ENCODE measurements at places on chromosomes 7 and 10. TPM values are rescaled to one million over a fixed set of nuclear protein-coding genes. Genes with fewer than 3 reads are reported as not detected.

Gene EGR2
- total RNA-seq, result 1.6 TPM

Gene PAPOLB
- 0.06 TPM for total RNA-seq

DNA sequence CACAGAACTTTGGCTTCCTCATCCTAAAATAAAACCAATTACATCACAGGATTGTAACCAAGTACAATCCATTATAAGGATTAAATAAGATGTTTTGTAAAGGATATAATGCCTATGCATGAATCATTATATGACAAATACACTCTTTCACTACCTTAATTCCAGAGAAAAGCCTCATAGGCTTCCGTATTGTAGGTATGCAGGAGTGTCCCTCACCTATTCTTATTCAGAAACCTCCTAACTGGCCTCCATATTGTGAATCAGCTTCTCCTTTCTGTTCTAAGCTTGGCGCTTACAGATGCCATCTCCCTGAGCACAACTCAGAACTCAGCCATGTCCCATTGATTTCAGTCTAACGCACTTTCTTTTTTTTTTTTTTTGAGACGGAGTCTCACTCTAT is 69.6 kb upstream of the CAPZA2 start:
- no peaks in the 10 kb centered on the region for H3K36me3 ChIP-seq
- H3K27ac ChIP-seq, result no peak overlapping the region
- no peak for DNase-seq
- H3K4me1 ChIP-seq, result no peaks in the 10 kb centered on the region

GRCh38 chr10:133324857-133325260 is 11.8 kb downstream of the CALY start:
- DNase-seq, result peak; percentile 85
- peaks cover 9% of the 10 kb centered on the region for H3K4me1 ChIP-seq
- peaks cover 26% of the 10 kb centered on the region for H3K27me3 ChIP-seq
- no peaks in the 10 kb centered on the region for H3K36me3 ChIP-seq
- H3K4me3 ChIP-seq, result no peak overlapping the region

GRCh38 chr7:80379034-80379982 is 132.6 kb downstream of the GNAT3 start:
- H3K4me3 ChIP-seq, result no peak overlapping the region
- peaks cover 6% of the 10 kb centered on the region for H3K4me1 ChIP-seq
- H3K27me3 ChIP-seq, result no peaks in the 10 kb centered on the region
- H3K27ac ChIP-seq, result no peak overlapping the region
- no peak for DNase-seq

- no peaks in the 10 kb centered on the region for H3K4me1 ChIP-seq
- no peak for DNase-seq
- no peaks in the 10 kb centered on the region for H3K36me3 ChIP-seq
- no peaks in the 10 kb centered on the region for H3K27me3 ChIP-seq
- H3K27ac ChIP-seq, result no peak overlapping the region
- H3K4me3 ChIP-seq, result no peak overlapping the region
Observed at GRCh38 chr10:123788981-123789380, 102.6 kb downstream of the CPXM2 start.

Gene NANOS1
- total RNA-seq, result 1.1 TPM

GRCh38 chr10:878333-878759 is 53.2 kb downstream of the LARP4B start:
- no peaks in the 10 kb centered on the region for H3K27me3 ChIP-seq
- H3K4me3 ChIP-seq, result no peak overlapping the region
- no peaks in the 10 kb centered on the region for H3K36me3 ChIP-seq
- no peaks in the 10 kb centered on the region for H3K4me1 ChIP-seq

DNA sequence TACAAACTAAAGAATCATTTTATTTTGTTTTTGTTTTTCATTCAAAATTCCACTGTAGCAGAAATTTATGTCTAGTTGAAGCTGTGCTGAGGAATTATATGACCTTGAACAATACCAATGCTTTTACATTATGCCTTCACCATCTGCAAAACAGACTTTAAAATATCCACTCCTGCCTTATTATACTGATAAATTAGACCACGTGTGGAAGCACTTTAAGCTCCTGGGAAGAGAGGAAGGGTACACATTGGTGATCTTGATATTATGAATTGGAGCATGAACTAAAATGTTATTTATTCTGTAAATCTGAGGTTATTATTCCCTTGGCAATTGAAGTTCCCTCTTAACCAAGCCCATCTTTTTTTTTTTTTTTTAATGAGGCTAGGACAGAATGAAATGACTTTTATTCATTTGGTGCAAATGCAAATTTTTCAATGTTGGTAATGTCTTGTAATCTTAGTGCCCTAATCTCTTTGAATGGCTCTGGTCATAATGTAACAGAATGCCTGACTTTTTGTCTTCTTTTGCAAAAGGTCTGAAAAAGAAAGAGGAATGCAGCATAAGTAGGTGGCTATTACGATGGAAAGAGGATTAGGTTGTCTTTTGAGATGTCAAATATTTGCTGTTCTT is 139.9 kb upstream of the COBL start:
- H3K4me3 ChIP-seq, result no peak overlapping the region
- H3K4me1 ChIP-seq, result no peaks in the 10 kb centered on the region
- H3K27me3 ChIP-seq, result no peaks in the 10 kb centered on the region
- H3K36me3 ChIP-seq, result no peaks in the 10 kb centered on the region
- H3K27ac ChIP-seq, result no peak overlapping the region

Gene IRF5
- 27.1 TPM for total RNA-seq

Gene NOS3
- 51.7 TPM for total RNA-seq

Gene ASB10
- not detected for total RNA-seq

- no peak overlapping the region for H3K27ac ChIP-seq
- DNase-seq, result no peak
- no peak overlapping the region for H3K4me3 ChIP-seq
- peaks cover 75% of the 10 kb centered on the region for H3K27me3 ChIP-seq
- H3K36me3 ChIP-seq, result no peaks in the 10 kb centered on the region
Observed at GRCh38 chr7:157016352-157017041, 6.0 kb upstream of the MNX1 start.

DNA sequence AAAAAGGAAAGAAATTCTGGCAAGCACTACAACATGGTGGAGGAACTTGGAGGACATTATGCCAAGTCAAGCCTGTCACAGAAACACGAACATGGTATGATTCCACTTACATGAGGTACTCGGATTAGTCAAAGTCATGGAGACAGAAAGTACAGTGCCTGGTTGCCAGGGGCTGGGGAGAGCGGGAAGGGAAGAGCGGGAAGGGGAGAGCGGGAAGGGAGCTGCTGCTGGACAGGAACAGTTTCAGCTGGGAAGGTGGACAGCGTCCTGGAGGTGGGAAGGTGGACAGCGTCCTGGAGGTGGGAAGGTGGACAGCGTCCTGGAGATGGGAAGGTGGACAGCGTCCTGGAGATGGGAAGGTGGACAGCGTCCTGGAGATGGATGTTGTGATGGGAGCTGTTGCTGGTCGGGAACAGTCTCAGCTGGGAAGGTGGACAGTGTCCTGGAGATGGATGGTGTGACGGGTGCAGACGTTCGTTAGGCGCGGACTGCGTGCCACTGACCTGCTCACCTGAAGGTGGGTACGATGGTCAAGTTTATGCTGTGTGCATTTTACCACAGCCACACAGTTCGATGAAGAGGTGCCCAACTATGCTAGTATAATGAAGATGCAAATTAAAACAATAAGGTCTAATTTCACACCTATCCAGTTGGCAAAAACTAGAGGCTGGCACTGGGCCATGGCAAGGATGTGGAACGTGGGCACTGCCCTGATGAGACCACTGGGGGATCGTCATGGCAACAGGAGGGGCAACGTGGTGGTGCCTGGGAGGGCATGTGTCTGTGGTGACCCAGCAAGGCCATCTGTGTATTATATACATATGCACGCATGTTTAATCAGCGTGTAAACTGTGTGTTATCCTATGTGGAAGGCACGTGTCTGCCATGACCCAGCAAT is 103.8 kb downstream of the NKX6-2 start:
- H3K27ac ChIP-seq, result no peak overlapping the region
- H3K36me3 ChIP-seq, result no peaks in the 10 kb centered on the region
- H3K4me3 ChIP-seq, result no peak overlapping the region
- H3K27me3 ChIP-seq, result no peaks in the 10 kb centered on the region
- peak; percentile 6 for DNase-seq
- H3K4me1 ChIP-seq, result no peaks in the 10 kb centered on the region

- H3K4me3 ChIP-seq, result no peak overlapping the region
- H3K27ac ChIP-seq, result no peak overlapping the region
Observed at GRCh38 chr7:134905375-134905774, 80.9 kb upstream of the AGBL3 start.

DNA sequence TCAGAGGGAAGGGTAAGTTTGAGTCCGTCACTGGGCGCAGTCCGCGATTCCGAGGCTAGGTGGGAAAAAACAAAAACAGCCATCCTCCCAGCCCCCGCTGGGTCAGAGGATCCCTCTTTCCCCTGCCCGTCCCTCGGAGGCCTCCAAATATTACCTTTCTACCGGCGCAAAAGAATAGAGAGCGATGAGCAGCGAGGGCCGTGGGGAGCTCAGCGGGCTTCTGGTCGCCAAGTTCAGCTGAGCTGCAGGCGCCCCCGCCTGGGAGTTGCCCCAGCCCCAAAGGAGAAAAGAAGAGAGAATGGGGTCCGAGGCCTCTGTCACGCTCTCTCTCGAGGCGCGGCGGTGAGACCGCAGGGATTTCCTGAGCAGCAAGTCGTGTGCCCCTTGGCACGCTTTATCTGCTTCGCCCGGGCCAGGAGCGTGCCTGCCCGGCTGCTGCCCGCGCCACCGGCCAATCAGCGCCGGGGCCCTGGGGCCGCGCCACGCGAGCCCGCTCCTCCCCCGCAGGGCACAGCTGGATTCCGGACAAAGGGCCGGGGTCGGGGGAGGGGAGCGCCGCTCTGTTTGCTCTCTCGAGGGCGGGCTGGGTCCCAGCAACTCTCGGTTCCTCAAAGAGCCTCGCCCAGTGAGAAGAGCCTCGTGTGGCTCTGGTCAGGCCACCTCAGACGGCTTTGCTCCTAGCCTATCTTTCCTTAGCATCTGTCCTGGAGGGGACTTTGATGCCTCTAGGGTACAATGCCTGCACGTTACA is at the start of gene NEUROG3:
Gene NEUROG3, minus strand, starts transcription at position 367 of the 751 bp plus-strand sequence. CDS start 379 bp downstream, outside the sequence.
- no peaks in the 10 kb centered on the region for H3K4me1 ChIP-seq
- H3K27me3 ChIP-seq, result peaks cover 45% of the 10 kb centered on the region
- no peaks in the 10 kb centered on the region for H3K36me3 ChIP-seq
- no peak within 1 kb of the TSS for H3K27ac ChIP-seq
- H3K4me3 ChIP-seq, result no peak within 1 kb of the TSS
- DNase-seq, result no peak

Gene BHLHA15
- 3.1 TPM for total RNA-seq

DNA sequence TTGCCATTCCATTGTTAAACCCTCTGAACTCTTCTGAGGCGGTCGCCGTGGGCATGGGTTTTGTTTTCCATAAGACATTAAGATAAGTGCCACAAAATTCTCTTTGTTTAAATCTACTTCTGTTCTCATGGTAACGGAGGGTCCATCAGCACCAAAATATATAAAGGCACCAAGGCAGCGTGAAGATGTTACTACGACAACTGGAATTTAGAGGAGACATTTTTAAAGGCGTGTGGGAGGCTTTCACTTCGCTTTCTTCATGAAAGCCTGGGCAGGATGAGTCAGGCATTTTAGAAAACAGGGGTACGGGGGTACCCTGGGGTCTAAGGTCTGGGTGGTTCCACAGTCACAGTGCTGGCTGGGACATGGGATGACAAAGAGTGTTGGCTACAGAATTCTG is 34.0 kb downstream of the SMKR1 start:
- H3K4me3 ChIP-seq, result no peak overlapping the region
- H3K27ac ChIP-seq, result no peak overlapping the region
- no peaks in the 10 kb centered on the region for H3K36me3 ChIP-seq
- no peaks in the 10 kb centered on the region for H3K4me1 ChIP-seq
- no peaks in the 10 kb centered on the region for H3K27me3 ChIP-seq
- no peak for DNase-seq

Gene STAG3
- 3.7 TPM for total RNA-seq

Gene NPSR1
- not detected for total RNA-seq

Gene HOXA10
- 16.3 TPM for total RNA-seq

DNA sequence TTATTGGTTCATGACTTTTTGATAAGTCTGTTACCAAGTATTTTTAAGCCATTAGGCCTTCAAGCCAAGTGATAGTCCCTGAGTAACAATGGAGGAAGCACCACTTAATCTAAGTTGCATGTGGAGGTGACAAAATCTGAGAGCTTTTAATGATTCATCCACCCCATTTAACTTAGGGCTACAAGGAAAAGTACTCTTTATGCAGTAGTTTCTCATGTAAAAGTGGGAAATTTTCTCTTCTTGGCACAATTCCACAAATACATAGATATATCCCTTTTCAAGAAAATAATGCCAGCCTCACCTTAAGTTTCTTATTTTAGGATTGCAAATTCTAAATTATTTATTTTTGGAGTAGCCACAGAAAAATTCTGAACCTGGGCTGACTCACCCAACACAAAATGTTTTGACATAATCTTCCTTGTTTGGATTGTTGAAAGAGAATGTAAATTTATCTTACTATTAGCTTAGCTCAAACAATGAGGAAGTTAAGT is 85.7 kb downstream of the SUGCT start:
- H3K27me3 ChIP-seq, result no peaks in the 10 kb centered on the region
- no peak for DNase-seq

DNA sequence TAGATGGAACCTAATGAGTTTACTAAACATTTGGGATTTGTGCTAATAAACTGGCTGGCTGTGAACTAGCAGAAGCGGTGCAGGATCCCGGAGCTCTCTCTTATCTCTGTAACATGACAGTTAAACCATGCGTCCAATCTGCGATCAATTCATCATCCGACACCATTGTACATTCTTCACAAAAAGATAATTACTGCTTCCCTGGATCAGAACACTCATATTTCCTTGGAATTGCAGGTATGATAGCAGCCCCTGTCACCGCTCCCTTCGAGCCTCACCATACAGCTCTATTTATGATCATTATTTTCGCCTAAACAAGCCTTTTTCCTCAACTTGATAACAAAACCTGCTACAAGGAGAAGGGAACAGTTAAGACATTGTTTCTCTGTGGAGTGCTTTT is 18.5 kb downstream of the EBF3 start:
- H3K36me3 ChIP-seq, result no peaks in the 10 kb centered on the region
- no peak overlapping the region for H3K27ac ChIP-seq
- H3K4me1 ChIP-seq, result no peaks in the 10 kb centered on the region
- no peak overlapping the region for H3K4me3 ChIP-seq
- DNase-seq, result no peak
- H3K27me3 ChIP-seq, result no peaks in the 10 kb centered on the region

GRCh38 chr7:103797647-103798307 is 191.7 kb downstream of the RELN start:
- no peak overlapping the region for H3K4me3 ChIP-seq
- no peaks in the 10 kb centered on the region for H3K36me3 ChIP-seq
- no peaks in the 10 kb centered on the region for H3K27me3 ChIP-seq
- H3K27ac ChIP-seq, result no peak overlapping the region

Gene ABCC2
- 2.3 TPM for total RNA-seq

GRCh38 chr10:128808921-128809440 is 658.1 kb upstream of the MGMT start:
- no peaks in the 10 kb centered on the region for H3K27me3 ChIP-seq
- DNase-seq, result no peak
- no peaks in the 10 kb centered on the region for H3K4me1 ChIP-seq
- no peaks in the 10 kb centered on the region for H3K36me3 ChIP-seq

DNA sequence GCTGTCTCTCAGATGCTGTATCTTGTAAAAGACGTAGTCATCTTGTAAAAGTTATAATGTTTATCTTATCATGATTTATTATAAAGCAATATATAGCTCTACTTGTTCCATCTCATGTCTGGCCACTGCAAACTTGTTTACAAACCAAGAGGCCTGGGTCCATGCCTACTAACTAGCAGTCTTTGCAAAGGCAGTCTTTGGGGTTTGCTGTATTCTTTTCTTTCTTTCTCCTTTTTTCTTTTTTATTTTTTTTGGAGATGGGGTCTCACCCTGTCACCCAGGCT is 272.6 kb downstream of the GATA3 start:
- no peak overlapping the region for H3K4me3 ChIP-seq
- H3K27ac ChIP-seq, result no peak overlapping the region
- no peaks in the 10 kb centered on the region for H3K36me3 ChIP-seq
- no peak for DNase-seq
- peaks cover 6% of the 10 kb centered on the region for H3K27me3 ChIP-seq
